HFF-Myc (cell line): ENCODE measurements at places on chromosomes 4 and X.

GRCh38 chr4:51930557-51930956, 87.6 kb downstream of the DCUN1D4 start:
- DNase-seq: no peak

- no peak for DNase-seq
Measured at GRCh38 chr4:83961575-83961974, 425.7 kb downstream of the GPAT3 start.

DNA sequence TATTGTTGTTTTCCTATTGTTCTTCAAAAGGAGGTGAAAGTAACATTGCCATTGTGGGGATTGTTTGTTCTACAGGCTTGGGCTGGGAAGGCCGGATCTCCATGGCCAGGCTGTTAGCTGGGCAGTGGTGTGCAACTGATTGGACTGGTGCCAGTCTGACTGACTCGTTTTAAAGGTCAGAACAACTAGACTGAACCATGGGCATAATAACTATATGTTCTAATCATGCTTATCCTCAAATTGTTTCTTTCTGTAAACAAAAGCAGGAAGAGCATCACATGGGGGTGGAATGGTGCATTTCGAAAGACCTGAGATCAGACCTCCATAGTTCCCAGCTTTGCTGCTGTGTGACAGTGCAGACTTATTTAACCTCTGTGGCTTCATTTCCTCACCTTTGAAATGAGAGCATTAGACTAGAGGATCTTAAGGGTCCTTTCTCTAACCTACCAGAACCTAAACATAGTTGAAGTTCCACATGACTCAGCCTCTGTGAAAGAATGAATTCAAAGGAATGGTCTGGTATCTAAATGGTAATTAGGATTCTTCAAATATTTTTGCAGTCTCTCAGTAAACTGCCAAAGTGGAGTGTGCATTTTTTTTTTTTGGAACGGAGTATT, 66.7 kb upstream of the PGRMC2 start:
- peak; percentile 61 for DNase-seq

DNA sequence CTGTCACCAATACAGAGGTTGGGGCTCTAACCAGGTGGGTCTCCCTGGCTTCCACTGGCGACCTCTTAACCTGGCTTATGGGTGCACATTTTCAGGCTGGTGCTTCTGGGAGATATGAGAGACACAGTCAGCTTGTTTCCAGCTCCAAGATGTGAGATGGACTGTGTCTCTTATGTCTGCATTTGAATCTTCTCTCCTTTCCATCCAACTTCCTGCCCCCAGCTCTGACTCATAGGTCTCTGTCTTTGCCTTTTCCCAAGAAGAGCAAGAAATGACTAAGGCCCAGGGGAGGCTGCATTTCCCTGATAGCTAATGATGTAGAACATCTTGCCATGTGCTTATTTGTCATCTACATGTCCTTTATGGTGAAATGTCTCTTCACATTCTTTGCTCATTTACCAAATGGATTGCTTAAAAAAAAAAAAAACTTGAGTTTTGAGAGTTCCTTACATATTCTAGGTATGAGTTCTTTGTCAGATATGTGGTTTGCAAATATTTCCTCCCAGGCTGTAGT, 3.2 kb upstream of the UXT start:
- peak; percentile 51 for DNase-seq

DNA sequence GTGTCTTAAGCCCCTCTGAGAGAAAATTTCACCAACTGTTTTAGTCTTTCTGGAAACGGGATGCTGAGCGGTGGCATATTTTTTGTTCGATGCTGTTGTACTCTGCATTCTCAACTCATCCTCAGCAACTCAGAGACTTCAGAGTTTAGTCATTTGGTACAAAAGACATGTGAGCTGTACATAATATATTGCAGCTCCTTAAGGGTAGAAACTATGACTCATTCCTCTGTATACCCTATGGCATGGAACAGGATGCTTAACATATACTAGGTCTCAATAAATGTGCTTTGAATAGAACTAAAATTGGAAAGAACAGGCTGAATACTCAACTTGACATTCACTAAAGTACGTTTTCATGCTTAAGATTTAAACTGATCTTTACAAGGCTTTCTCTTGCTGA, 130.5 kb upstream of the SLITRK2 start:
- no peak for DNase-seq

DNA sequence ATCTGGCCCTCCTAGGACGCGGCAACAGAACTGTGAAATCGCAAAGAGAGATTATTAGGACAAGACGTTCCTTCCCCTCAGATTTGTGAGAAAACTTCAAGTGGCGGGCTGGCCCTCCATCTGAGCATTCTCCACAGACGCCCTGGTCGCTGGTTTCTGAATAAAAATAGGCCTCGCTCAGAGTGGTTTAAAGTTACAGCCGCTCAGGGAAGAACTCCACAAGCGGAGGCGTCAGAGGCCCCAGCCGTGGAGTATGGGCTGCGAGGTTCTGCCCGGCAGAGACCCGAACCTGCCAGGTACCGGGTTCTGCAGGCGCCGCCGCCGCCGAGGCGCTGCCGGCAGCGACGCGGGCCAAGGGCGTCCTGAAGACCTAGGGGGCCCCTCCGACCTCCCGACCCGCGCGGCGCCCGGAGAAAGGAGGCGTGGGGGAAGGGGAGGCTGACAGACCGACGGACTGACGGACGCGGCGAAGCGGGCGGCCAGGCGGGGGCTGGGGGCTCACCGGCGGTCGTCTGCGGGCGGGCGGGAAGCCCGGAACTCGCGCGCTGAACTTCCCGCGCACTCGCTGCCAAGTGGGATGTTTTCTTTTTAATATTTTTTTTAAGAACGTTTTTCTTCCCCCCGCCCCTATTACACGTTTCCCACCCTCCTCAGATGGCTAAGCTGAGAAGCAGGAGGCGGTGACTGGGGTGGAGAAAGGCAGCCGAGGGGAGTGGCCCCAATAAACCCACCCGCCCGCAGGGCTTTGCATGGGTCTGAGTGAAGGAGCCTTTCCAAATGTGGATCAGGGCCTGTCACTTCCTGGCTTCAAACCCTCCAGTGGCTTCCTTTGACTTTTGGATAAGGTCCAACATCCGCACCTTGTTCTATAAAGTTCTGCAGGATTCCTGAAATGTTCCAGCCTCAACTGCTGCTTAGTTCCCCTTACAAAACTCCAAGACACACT, at the start of gene PABPC4L:
Gene PABPC4L, minus strand, starts transcription at position 574 of the 946 bp plus-strand sequence. CDS start 770 bp downstream, outside the sequence.
- no peak for DNase-seq

GRCh38 chr4:2497931-2498330, 29.0 kb downstream of the RNF4 start:
- no peak for DNase-seq

DNA sequence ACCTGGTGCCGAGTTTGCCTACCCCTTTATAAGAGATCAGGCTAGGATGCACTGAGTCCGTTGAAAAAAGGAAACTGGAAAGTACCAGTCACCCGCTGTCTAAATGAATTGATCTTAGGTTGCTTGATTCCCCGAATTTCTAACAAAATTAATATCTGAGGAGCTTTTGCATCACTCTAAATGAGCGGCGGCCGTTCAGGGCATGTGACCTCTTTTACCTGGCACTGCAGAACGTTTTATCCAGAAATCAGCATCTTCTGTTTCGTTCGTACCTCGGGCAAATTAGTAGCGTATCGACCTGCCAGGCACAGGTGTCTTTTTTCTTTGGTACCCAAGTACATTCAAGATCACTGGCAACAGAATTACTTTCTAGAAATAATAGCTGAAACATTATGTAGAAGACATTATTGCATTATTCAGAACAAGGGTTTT, 876 bp downstream of the KLHL2 start:
- no peak for DNase-seq

- DNase-seq: no peak
Measured at GRCh38 chr4:183522821-183523220, 18.0 kb downstream of the ING2 start.

GRCh38 chrX:19852014-19853005, 35.1 kb downstream of the SH3KBP1 start:
- DNase-seq: no peak

GRCh38 chrX:150365051-150365989, 2.2 kb downstream of the MAMLD1 start:
- DNase-seq: no peak

DNA sequence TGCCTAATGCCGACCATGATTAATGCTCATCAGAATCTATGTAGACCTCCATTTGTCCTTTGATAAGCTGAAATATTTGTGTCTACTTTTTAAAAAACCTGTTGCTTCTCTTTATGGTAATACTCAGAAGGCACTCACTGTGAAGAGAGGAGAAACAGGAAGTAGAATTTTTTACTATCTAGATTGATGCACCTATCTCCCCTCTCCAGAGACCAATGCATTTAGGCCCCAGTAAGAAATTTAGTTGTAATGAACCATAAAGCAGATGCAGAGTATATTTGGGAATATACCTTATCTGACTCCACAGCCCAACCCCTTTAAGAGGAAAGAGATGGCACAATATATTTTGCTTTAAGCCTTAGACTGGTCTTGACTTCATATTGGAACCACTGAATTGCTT, 11.1 kb downstream of the TBL1X start:
- DNase-seq: no peak

GRCh38 chrX:38513112-38513742, 48.1 kb upstream of the TSPAN7 start:
- DNase-seq: no peak

DNA sequence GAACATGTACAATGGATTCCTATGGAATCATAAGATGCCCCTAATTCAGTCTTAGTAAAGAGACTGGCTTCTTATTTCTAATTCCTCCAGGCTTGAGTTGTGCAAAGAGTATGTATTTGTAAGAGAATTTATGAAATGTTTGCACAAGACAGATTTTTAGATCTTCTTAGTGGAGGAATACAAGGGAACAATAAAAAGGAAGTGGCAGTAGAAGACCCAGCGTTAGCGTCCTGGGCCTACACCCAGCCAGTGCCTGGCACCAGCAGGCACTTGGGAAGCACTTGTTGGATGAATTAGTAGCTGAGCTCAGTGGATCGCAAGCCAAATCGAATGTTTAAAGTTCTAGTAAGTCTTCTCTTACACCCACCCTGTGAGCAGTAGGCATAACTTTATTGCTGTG, 157.4 kb downstream of the PTTG2 start:
- no peak for DNase-seq

DNA sequence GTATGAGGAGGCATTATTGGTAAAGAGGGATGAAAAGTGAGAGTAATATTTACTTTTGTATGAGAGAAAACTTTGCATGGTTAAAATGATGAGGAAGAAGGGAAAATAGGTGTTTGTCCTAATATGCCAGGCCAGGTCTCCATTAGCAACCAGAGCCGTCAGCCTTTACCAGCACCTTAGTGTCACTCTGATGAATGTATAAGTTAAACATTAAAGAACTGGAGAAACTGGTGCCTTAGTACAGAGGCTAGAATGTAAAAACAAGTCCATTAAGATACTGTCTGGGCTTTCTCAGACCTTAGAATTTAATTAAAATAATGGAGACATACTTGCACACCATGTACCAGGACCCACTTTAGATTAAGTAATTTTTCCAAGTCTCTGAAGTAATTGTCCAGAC, 222.3 kb downstream of the FAM47A start:
- DNase-seq: no peak

GRCh38 chrX:75997692-75998091, 175.2 kb upstream of the PBDC1 start:
- no peak for DNase-seq

DNA sequence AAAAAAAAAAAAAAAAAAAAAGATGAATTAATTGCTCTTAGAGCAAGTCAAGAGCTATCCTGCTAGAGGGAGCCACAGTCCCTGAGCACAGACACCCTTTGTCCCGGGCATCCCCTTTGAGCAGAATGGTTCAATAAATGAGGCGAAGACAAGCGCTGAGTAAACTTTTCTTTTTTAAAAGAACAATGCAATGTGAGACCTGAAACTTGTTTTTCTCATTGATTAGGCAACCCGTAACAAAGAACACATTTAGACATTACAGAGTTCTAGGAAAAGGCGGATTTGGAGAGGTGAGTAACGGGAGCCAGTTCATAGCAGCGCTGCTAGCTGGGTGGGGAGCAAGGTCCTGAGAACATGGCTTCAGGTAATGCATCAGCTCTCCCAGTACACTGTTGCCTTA, 46.1 kb downstream of the GRK4 start:
- DNase-seq: no peak

GRCh38 chr4:106864231-106864630, 171.9 kb downstream of the DKK2 start:
- DNase-seq: no peak

DNA sequence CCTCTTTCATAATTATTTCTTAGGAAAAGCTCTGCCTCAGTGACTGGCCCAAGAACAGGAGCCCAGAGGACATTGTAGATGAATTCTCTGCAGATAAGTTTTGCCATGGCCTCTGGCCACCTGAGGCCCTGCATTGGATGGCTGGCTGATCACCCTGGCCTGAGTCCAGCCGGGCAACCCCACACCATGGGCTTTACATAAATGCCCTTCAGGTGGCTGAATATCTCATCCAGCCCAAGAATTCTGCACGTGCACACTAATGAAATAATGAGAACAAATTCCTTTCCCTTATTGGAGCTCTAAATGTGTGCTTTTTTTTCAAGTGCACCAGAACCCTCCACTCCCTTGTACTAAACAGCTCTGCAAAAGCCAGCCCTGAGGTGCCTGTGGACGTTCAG, 65.7 kb downstream of the IRF2 start:
- DNase-seq: no peak

DNA sequence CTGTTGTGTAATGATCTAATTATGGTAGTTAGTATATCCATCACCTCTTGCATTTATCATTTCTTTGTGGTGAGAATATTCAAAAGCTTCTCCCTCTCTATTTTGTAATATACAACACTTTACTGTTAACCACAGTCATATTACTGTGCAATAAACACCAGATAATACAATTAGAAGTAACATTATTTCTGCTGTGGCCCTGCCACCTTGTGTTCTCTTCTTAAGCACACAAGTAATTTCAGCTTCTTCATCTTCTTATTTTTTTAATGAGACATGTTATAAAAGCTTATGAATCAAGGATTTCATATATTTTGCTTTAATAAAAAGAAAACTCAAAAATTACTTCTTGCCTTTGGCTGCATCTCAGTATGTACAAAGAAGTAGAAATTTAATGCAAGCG, 675.2 kb upstream of the INTU start:
- no peak for DNase-seq

DNA sequence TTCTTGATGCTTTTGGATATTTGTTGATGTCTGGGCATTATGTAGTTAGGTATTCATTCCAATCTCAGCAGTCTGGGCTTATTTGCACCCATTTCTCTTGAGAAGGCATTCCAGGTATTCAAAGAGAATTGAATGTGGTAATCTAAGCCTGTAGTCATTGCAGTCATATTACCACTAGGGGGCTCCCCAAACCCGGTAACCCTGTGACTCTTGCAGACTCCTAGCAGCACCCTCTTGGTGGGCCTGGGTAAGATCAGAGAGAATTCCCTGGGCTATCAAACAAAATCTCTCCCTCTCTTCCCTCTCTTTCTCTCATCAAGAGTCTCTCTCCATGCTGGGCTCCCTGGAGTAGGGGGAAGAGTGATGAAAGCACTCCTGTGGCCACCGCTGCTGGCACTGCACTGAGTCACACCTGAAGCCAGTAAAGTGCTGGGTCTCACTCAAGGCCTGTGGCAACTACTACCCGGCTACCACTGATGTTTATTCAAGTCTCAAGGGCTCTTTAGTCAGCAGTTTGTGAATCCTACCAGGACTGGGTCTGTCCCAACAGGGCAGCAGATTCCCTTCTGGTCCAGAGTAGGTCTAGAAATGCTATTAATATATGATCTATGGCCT, 187.7 kb upstream of the NUDT10 start:
- no peak for DNase-seq
